ENCODE measurements at places on chromosomes 12 and 14.
A peak's percentile ranks its signal among the peaks of the same experiment; 100 is the strongest.

GRCh38 chr14:37384870-37385596, 187.3 kb downstream of the MIPOL1 start:
- DNase-seq: no peak

DNA sequence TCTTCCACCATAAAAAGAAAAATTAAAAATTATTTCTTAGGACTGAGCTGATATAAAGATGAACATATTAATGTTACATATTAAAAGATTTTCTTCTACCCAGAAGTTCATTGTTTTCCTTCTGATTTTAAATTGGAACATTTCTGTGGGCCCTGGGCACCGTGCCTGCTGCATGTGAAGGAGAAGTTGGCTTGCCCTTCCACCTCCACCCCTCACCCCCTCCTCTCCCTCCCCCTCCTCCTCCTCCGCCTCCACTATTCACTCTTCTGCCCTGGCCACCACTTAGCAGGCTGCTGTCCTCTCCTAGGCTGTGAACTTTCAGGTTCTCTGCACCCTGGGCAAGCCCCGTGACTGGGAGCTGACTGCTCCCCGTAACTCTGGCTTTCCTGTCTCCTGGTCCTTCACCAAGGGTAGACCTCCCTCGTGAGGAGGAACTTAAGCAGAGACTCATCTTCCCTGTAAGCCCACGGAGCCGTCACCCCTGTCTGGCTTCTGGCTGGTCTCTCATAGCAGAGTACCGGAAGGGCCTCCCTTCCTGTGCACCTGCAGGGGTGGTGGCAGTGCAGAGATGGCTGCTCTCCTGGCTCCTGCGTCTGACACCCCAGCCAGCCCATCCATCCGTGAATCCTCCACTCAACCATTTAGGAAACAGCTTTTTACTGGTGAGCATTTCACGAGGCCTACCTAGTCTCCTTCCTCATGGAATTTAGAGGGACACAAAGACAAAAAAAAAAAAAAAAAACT, 12.8 kb downstream of the TUNAR start:
- no peak for DNase-seq

DNA sequence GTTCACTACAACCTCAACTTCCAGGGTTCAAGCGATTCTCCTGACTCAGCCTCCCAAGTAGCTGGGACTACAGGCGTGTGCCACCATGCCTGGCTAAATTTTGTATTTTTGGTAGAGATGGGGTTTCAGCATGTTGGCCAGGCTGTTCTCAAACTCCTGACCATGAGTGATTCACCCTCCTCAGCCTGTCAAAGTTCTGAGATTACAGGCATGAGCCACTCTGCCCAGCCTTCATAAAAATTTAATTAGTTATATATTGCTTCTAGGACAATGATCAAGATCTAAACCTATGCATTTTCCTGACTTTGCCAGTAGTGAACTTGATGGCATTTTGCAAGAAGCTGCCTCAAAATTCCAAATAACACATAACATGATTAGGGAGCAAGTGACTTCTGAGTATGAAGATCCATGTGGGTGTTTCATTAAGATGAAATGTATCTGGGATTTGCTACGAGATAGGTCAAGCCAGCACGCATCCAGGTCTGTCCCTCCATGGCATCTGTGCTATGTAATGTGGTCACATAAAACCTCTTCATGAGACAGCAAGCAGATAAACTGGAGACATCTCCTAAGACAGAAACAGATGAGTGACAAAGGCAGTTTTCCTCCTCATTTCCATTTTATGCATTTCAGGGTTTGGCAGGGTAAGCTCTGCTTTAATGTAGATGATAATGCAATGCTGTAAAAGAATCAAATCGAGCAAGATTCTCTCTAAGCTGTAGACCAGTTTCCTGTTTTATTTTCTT, 319.4 kb upstream of the ATP2B1 start:
- no peak for DNase-seq

- DNase-seq: no peak
These were observed 27.3 kb downstream of the TTC5 start for GRCh38 chr14:20278414-20278813.

DNA sequence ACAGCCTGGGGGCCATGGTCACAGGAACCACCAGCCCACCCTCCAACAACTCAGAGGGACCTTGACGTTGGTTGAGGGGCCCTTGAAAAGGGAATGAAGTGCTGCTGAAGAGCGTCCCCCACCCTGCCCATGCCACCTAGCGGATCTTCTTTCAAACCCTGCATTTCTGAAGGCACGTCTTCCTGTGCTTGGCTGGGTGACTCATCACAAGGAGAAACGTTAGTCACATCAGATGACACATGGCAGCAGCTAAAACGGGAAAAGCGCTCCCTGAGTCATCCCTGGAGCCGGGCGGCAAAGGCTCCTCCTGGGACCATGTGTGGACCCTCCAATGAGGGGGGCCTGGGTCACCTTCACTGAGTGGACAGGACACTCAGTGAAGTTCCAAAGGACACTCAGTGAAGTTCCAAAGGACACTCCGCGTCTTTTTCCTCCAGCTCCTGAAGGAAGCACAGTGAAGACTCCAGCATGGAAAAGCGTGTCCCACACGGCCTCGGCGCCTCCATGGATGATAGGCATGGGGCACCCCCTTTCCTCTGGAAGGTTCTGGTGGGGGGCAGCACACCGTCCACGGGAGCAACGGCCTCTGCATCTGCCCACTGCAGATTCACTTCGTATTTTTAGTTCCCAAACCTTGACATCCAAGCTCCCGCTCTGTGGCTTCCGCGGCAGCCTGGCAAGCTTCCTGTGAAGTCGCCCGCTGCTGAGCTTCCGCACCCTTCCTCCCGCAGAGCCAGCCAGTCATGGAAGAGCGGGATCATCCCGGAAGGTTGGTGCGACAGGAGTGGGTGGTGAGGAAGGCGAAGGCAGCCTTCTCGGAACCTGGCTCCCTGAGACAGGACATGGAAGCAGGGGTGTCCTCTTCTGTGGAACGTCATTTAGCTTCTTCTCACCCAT, 383.4 kb downstream of the VRK1 start:
- no peak for DNase-seq

DNA sequence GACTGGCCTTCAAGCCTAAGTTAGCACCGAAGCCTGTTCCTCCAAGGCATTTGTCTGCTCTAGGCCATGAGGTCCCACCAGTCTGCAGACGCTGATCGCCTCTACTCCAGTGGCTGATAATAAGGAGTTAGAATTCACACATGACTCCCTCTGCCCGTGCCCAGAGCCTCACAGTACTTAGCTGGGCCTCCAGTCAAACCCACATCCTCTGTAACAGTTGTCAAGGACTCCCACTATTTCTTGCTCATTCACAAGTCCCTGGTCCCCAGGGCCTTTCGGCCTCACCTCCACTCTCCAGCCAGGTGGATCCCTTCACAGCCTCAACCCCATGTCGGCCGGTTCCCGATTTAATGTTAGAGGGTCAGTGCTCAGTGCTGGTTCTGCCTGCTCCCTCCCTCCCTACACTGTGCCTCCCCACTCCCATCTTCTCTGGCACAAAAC, 6.3 kb upstream of the KRT5 start:
- no peak for DNase-seq

GRCh38 chr14:24844011-24844410, 205.9 kb downstream of the STXBP6 start:
- DNase-seq: no peak

- DNase-seq: no peak
These were observed 378.9 kb downstream of the FUT8 start for GRCh38 chr14:65791191-65791981.

- no peak for DNase-seq
These were observed 610 bp downstream of the VSIG10 start for GRCh38 chr12:118103201-118103600.

DNA sequence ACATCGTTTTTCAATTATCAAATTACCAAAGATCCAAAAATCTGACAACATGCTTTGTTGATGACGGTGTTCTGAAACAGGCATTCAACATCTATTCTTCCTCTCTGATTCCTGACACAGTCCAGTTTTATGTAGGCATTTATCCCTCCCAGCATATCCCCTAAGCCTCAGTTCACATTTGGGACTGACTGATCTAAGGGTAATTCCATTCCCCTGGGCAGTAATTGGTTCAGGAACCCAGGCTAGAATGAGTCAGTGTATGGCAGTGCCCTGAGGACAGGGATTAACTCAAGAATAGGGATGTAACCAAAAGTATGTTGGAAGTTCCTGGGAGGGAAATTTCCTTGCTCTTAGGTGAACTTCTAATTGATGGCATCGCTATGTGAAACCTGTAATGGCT, 10.3 kb upstream of the PCNX1 start:
- DNase-seq: no peak

- no peak for DNase-seq
These were observed 26.6 kb downstream of the FBXO34 start for GRCh38 chr14:55297611-55298499.

DNA sequence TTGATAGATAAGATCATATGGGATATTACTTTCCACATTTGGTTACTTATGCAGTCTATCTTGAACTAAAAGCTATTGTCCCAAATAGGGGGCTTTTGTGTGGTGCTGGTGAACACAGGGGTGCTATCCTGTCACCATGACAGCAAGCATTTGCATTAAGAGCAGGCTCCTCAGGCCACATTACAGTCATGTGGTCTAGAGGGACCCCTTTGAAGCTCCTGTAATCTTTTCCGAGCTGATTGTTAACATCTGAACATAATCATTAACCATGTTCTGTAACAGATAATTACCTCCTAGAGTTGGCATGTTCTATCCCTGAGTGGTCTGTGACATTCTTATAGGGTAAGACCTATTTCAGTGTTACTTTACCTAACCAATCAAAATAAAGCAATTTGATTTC, 178.8 kb downstream of the KTN1 start:
- DNase-seq: no peak

GRCh38 chr14:69719501-69719951, 47.4 kb upstream of the SRSF5 start:
- no peak for DNase-seq

GRCh38 chr14:60204843-60205774, 39.9 kb upstream of the DHRS7 start:
- no peak for DNase-seq

- no peak for DNase-seq
These were observed 380.8 kb downstream of the EGLN3 start for GRCh38 chr14:33569821-33570687.

- no peak for DNase-seq
These were observed 103.3 kb downstream of the NUAK1 start for GRCh38 chr12:106035421-106035820.

DNA sequence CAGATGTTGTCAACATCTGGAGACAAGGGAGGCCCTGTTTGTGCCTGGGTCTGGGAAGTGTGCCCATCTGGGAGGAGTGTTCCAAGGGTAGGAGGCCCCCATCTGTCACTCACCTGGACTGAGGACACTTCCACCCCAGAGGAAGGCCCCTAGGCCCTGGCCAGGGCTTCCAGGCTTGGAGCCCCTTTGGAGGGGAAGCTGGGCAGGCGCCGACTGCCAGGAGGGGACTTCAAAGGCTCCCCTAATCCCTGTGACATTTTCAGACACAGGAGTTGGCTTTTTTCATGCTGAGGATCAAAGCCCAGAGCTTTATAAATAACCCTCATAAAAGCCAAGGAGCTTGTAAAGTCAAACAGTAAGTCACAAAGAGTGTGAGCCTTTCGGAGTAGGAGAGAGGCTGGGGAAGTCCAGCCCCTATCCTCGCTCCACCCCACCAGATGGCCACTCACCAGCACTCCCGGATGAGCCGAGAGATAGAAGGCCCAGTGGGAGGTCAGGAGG, 17.6 kb upstream of the FAM222A start:
- DNase-seq: no peak

GRCh38 chr14:68543516-68543915, 249.4 kb downstream of the ZFP36L1 start:
- DNase-seq: no peak

GRCh38 chr12:101957252-101957959, 80.0 kb downstream of the DRAM1 start:
- no peak for DNase-seq

DNA sequence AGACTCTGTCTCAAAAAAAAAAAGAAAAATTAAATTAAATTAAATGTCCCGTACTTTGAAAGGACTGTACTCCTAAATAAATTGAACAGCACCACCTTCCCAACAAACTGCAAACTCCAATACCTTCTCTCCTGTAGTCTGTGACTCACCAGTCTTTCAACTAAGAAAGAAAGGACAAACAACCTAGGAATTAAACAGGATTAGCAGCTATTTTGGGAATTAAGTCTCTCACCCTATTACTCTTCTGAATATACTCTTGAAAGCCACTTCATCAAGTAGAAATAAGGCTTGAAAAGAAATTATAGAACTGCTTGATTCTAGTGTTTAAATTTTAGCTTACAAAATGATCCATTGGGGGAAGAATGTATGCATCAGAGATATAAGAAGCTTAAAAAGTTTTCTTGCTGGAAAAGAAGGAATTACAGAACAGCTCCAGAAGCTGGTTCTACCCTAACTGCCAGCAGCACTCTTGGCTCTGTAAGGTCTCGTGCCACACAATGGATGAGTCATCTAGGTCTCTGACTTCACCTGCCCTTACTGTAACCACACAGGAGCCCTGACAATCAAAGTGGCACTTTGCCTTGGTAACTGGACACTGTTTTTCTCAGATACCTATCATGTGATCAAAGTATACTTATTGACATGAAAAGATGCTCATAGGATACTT, 57.0 kb upstream of the CERS5 start:
- peak; percentile 18 for DNase-seq

DNA sequence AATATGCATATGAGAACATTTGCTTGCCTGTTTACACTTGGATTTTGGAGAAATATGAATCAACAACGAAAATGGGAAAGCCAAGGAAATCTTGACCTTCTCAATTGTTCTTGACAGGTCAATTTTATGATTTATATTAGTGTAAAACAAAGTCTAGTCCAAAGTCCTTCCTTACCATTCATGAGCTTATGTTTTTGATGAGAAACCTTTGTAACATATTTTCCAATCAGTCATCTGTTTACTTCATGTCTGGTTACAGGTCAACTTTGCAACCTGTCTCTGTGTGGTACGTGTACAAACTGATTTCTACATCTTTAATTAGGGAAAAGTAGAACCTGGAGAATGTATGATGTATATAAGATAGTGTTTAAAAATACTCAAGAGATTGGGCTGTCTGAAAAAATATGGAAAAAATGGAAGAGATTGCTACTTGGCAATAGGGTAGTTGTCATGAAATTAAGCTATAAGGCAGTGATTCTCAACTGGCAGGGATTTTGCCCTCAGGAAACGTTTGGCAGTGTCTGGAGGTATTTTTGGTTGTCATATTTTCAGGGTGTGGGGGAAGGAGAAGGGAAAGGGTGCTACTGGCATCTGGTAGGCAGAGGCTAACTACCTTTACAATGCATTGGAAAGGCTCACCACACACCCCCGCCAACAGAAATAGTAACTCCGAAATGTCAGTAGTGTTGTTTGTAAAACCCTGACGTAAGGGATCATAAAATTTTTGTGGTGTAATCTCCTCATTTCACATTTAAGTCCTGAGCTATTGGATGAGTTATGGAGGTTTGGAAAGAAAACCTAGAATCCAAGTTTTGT, 110.4 kb upstream of the PTPRB start:
- DNase-seq: no peak

- no peak for DNase-seq
These were observed 123.2 kb downstream of the FGD4 start for GRCh38 chr12:32522331-32523221.

DNA sequence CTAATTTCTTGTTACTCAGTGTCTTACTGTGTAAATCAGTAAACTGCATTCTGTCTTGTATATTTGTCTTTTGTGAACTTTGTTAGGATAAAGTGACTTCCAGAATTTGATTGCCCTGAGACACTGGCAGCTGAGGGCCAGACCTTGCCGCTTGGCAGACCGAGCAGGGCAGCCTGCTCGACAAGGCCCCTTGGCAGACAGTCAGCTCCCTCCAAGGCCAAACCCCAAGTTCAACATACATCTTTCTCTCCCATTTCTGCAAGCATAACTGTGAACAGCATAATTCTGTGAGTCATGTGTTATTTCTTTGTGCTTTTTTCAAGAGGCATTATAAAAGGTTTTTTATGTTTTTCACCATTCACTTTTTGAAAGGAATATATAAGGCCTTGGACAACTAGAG, 39.2 kb upstream of the BMAL2 start:
- DNase-seq: no peak

Measured in stimulated activated CD4-positive, alpha-beta T cell treated with anti-CD3 and anti-CD28 coated beads, TNF-alpha, amount 100 ng/mL, for 48 hours (primary cell).